COR-L47 (cell line): ENCODE measurements at places on chromosomes 5 and 9.

- no peak for DNase-seq
These were observed 24.5 kb downstream of the IGIP start for GRCh38 chr5:140150201-140150600.

- no peak for DNase-seq
These were observed 6.0 kb downstream of the SLC46A2 start for GRCh38 chr9:112884721-112885120.

DNA sequence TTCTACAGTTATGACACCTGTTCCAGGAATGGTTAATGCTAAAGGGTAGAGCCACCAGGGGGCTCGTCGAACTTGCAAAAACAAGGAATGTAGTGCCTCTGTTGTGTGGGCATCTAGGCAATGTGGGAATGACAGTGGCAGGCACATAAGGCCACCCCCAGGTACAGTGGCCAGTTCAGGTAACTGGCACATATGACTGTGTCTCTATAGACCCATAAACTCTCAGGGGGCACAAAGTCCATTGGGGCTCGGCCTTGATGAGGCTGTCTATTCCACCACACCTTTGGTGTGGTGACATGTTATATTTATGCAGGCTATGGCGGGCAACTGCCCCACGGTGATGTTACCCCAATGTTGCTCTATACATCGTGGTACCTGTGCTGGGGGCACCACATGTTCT is 59.6 kb upstream of the FAM120A start:
- DNase-seq, result no peak

GRCh38 chr9:75992482-75993206 is 102.2 kb downstream of the PCSK5 start:
- DNase-seq, result no peak

- DNase-seq, result no peak
These were observed 93.1 kb upstream of the IFNK start for GRCh38 chr9:27430750-27431535.

GRCh38 chr9:16247188-16247875 is 623.1 kb downstream of the BNC2 start:
- DNase-seq, result no peak

DNA sequence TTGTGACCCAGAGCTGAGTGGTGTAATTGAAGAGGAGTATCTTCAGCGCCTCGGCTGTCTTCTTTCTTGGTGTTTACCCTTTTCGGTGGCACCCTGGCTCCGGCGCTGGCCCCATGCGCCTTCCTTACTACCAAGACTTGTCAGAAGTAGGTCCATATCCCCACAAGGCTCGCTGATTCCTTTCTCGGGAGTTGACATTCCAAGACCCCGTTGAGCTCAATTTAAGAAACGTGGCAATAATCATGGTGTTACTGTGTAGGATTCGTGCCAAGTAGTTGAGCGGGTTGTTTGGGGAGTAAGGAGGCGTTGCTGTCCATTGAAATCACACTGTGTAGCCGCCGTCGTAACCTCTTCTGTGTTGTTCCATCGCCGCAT is 795 bp downstream of the NDUFAF2 start:
- DNase-seq, result no peak

DNA sequence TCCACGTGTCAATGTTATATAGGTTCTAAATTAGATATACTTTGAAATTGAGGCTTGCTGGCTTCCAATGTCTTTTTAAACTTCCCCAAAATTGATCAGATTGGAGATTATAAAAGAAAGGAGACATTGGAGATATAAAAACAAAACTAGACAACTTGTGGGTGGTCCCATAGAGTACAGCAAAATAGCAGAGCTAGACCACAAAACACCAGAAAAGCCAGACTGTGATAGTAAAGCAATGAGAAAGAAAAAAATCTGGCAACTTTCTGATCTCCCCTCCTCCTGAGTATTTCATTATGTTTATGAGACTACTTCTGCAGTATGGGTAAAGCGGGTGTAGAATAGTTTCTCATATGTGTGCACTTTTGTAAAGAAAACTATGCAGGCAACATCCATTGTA is 713.8 kb upstream of the MEF2C start:
- DNase-seq, result no peak

GRCh38 chr9:82206946-82207345 is 218.4 kb downstream of the SPATA31D1 start:
- DNase-seq, result no peak

DNA sequence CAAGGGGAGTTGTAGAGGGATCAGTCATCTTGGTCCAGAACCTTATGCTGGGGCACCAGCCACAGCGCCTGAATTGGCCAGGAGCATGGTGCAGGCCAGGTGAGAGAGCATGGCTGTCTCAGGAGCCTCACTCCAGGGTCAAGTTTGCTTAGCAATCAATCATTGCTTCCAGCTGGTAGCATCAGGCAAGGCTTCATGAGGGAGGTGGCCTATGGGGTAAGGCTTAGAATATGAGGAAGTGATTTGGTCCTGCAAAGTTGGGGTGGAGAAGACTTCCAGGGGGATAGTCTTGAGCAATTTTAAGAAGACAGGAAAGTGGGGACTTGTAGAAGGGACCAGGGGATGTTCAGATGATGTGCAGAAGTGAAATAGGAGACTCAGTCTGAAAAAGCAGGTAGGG is 53.9 kb upstream of the PITX1 start:
- DNase-seq, result no peak

DNA sequence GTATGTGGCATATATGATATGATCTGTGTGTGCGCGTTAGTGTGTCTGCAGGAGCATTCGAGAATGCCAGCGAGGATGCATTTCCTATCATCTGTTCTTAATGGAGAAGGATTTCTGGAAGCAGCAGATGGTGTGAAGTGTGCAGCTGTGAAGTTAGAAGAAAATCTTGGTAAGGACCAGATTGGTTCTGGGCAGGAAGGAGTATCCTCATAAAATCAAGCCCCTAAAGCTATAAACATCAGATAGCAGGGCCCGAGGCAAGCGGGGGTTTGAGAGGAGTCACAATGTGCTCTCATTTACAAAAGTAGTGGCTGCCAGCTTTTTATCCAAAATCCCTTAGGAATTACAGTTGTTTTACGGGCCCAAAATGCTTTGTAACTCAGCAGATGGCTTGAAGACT is 40.0 kb downstream of the DAPK1 start:
- DNase-seq, result no peak

DNA sequence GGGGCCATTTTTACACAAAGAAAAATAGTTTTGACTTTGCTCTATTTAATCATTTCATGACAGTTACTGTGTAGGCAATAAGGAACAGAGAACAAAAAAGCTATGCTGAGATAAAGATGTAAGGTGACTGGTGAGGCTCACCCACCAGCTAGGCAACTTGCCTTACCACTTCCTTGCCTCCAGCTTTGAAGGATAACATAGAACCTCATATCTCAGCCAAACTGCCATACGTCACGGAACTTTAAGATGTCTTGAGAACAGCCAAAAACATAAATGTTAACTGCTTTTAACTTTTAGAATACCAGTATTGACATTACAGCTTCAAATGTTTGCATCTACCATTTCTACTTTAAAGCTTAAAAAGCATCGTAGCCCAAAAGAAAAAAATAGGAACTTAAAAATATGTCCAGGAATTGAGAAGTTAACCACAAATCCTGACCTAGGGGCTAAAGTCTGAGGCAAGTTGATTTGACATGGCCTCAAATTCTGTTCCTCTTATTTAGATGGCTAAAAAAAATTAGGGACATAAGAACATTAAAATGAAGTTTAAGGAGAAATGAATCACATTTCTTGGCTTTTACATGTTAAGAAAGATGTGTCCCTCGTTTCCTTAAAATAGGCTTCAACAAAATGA is 7.7 kb upstream of the GCNT4 start:
- DNase-seq, result no peak

DNA sequence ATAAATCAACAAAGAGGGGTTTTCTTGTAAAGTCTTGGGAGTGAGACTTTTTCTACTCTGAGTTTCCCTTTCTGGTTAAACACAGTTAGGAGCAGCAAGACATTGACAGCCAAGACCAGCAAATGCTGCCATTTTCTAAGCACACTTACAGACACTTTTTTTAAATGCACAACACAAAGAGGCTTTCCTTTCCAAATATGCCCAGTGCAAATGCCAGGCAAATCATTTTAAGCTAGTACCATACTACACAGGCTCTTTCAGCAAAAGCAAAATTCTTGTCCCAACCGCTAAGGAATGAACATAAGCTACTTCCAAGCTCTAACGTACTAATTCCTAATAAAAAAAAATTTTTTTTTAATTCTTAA is 68.2 kb downstream of the DENND1A start:
- no peak for DNase-seq

- peak; percentile 10 for DNase-seq
These were observed 176.8 kb downstream of the ISOC1 start for GRCh38 chr5:129271308-129271707.

DNA sequence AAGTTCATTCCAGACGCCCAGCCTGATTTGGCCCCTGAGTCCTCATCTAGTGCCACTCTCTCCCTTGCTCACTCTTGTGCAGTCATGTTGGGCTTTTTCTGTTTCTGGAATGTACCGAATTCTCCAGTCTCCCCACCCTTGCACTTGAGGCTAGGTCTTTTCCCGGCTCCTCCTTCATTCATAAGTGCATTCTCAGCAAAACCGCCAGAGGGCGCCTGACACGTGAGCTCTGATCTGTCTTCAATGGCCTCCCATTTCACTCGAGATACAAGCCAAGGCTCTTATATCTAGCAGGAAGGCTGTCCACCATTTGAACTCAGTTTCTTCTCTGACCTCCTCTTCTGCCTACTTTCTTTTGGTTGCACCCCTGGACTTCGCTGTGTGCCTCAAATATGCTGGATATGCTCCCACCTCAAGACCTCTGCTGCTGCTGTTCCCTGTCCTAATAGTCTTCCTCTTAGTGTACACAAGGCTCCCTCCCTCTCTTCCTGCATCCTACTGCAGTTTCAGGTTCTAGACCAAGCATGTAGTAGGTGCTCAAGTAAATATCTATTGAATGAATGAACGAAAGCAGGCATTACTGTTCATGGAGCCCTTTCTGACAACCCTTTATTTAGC is 568.1 kb upstream of the WWC1 start:
- peak; percentile 26 for DNase-seq
